Central memory CD8-positive, alpha-beta T cell (primary cell): ENCODE measurements at places on chromosomes 5 and 9.

GRCh38 chr5:84550222-84550621 lies 165.5 kb upstream of the EDIL3 start:
- DNase-seq, result no peak
- no peak overlapping the region for H3K4me3 ChIP-seq
- no peak overlapping the region for H3K27ac ChIP-seq
- no peaks in the 10 kb centered on the region for H3K4me1 ChIP-seq
- H3K27me3 ChIP-seq, result no peaks in the 10 kb centered on the region

DNA sequence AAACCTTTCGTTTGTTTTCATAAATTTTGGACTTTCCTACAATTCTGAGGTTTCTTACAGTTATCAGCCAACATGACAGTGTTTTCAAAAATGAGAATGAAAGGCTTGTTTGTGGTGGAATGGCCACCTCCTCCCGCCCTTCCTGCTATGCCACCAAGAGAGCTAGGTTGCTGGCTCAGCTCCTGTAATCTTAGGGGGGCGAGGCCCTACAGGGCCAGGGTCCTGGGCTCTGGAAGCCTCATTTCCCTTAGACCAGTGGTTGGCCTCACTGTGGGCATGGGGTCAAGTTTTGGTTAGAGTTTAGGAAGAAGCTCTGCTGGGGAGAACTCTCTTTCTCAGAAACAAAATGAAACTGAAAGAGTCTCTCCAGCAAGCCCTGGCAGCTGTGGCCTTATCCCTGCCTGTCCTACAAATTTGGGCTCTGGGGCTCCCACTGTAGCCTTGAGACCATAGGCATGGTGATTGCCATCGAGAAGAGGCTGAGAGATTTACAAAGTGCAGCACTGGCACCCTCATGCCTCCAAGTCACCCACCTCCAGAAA lies 66.2 kb downstream of the IRX1 start:
- H3K36me3 ChIP-seq, result peaks cover 1% of the 10 kb centered on the region
- H3K27ac ChIP-seq, result no peak overlapping the region
- H3K4me1 ChIP-seq, result no peaks in the 10 kb centered on the region
- H3K27me3 ChIP-seq, result no peaks in the 10 kb centered on the region
- no peak for DNase-seq

- no peak for DNase-seq
- H3K27me3 ChIP-seq, result no peaks in the 10 kb centered on the region
- H3K4me3 ChIP-seq, result no peak overlapping the region
- peaks cover 26% of the 10 kb centered on the region for H3K36me3 ChIP-seq
- no peak overlapping the region for H3K27ac ChIP-seq
- H3K4me1 ChIP-seq, result peaks cover 24% of the 10 kb centered on the region
Observed at GRCh38 chr5:76576996-76577395, 46.2 kb downstream of the F2RL2 start.

DNA sequence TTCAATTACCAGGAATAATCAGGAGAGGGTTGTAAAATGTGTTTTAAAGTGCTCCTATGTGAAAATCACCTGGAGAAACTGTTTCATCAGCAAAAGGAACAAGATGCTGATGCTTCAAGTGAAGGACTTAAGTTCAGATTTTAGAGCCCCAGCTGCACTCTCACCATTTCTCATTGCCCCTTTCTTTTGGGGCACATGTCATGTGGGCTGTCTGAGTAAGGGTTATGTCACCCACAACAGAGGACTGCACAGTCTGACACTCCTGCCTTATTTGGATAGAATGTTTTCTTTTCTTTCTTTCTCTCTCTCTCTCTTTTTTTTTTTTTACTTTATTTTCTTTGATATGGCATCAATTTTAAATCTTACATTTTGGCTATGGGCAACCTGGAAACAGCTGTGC lies 204.1 kb upstream of the EFNA5 start:
- no peaks in the 10 kb centered on the region for H3K27me3 ChIP-seq
- H3K4me3 ChIP-seq, result no peak overlapping the region
- H3K27ac ChIP-seq, result no peak overlapping the region
- no peak for DNase-seq
- H3K36me3 ChIP-seq, result peaks cover 3% of the 10 kb centered on the region

- peaks cover 52% of the 10 kb centered on the region for H3K4me1 ChIP-seq
- H3K27ac ChIP-seq, result no peak overlapping the region
- no peak overlapping the region for H3K4me3 ChIP-seq
- H3K27me3 ChIP-seq, result no peaks in the 10 kb centered on the region
- DNase-seq, result no peak
Observed at GRCh38 chr5:109396965-109397364, 12.8 kb downstream of the PJA2 start.

GRCh38 chr5:68891718-68892117 lies 202.1 kb upstream of the SLC30A5 start:
- peaks cover 2% of the 10 kb centered on the region for H3K36me3 ChIP-seq
- DNase-seq, result no peak
- H3K4me3 ChIP-seq, result no peak overlapping the region
- H3K27me3 ChIP-seq, result no peaks in the 10 kb centered on the region

DNA sequence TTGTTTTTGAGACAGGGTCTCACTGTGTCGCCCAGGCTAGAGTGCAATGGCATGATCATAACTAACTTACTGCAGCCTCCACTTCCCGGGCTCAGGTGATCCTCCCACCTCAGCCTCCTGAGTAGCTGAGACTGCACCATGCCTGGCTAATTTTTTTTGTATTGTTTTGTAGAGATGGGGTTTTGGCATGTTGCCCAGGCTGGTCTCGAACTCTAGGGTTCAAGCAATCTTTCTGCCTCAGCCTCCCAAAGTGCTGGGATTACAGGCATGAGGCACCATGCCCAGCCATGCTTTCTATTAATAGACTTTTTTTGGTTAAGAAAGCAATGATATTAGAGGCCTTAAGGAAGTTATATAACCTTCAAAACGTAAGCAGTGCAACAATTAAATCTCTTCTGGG lies 23.3 kb downstream of the CLTA start:
- H3K4me1 ChIP-seq, result peaks cover 41% of the 10 kb centered on the region
- no peak overlapping the region for H3K27ac ChIP-seq
- peaks cover 46% of the 10 kb centered on the region for H3K36me3 ChIP-seq
- H3K27me3 ChIP-seq, result no peaks in the 10 kb centered on the region

DNA sequence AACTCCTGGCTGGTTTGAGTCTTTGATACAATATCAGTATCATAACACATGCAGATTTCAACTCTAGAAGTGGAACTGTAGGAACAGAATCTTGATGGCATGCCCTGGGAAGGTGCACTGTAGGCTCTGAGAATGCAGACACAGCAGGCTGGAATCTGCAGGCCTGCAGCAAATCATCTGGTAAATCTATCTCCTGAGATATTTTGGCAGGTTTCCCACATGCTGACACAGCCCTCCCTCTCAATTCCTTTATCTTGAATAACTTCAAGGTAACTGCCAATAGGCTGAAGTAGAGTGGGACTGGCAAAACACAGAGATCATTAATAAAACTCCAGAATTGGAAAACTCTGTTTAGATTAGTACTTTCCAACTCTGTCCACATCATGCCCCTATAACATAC lies 177.8 kb upstream of the PCSK5 start:
- no peak overlapping the region for H3K27ac ChIP-seq
- H3K4me3 ChIP-seq, result no peak overlapping the region
- no peaks in the 10 kb centered on the region for H3K36me3 ChIP-seq
- DNase-seq, result no peak
- H3K27me3 ChIP-seq, result no peaks in the 10 kb centered on the region

DNA sequence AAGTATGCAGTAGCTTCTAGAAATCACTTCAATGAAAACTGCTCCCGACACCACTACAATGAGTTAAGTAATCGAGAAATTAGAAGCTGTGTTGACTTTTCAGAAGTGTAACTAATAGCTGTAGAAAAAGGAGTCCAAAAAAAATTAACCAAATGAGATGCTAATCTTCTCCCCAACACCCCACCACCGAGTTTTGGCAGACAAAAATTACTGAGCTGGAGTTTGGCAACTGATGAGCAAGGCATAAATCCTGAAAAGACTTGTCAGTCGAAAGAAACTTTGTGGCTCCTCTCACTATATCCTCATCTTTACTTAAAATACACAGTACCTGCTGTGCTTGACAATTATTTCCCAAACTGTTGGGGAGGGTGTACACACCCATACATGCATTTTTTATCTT lies 191.9 kb downstream of the EBF1 start:
- H3K4me1 ChIP-seq, result no peaks in the 10 kb centered on the region
- H3K27ac ChIP-seq, result no peak overlapping the region
- no peak for DNase-seq
- H3K27me3 ChIP-seq, result peaks cover 69% of the 10 kb centered on the region
- no peaks in the 10 kb centered on the region for H3K36me3 ChIP-seq

DNA sequence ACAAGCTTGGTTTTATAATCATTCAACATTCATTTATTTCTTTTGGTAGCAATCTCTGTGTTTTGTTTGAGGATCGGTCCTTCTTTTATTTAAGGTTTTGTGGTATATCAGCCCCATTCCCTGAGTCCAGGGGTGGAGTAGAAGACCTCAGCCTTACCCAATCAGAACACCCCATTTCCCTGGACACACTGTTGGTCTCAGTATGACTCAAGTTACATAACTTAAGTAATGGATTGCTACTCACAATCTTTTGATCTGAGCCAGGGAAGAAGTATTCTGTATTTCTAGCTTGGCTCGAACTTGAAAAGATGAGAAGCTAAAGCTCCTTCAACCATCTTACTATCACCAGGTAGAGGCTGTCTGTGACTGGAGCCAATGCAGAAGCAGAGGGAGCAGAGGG lies 175.2 kb upstream of the HAPLN1 start:
- no peaks in the 10 kb centered on the region for H3K27me3 ChIP-seq
- no peaks in the 10 kb centered on the region for H3K36me3 ChIP-seq
- H3K27ac ChIP-seq, result no peak overlapping the region
- H3K4me3 ChIP-seq, result no peak overlapping the region
- no peaks in the 10 kb centered on the region for H3K4me1 ChIP-seq

DNA sequence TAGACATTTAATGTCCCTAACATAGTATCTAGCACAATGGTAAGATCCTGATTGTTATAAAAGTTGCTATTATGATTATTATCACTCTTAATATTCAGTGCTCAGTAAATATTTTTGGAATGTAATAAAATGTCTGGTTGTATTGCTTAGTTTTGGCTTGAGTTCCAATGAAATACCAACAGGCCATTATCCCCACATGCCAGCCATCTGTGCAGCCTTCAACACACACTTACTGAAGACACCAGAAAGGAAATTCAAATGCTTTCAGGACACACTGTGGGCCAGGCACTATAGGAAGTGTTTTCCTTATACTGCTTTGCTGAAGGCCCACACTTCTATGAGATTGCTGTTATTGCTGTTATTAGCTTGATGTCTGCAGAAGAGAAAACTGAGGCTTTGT lies 157.5 kb downstream of the TRIM32 start:
- H3K36me3 ChIP-seq, result no peaks in the 10 kb centered on the region
- no peaks in the 10 kb centered on the region for H3K27me3 ChIP-seq
- DNase-seq, result no peak
- no peak overlapping the region for H3K4me3 ChIP-seq
- no peaks in the 10 kb centered on the region for H3K4me1 ChIP-seq
- no peak overlapping the region for H3K27ac ChIP-seq

DNA sequence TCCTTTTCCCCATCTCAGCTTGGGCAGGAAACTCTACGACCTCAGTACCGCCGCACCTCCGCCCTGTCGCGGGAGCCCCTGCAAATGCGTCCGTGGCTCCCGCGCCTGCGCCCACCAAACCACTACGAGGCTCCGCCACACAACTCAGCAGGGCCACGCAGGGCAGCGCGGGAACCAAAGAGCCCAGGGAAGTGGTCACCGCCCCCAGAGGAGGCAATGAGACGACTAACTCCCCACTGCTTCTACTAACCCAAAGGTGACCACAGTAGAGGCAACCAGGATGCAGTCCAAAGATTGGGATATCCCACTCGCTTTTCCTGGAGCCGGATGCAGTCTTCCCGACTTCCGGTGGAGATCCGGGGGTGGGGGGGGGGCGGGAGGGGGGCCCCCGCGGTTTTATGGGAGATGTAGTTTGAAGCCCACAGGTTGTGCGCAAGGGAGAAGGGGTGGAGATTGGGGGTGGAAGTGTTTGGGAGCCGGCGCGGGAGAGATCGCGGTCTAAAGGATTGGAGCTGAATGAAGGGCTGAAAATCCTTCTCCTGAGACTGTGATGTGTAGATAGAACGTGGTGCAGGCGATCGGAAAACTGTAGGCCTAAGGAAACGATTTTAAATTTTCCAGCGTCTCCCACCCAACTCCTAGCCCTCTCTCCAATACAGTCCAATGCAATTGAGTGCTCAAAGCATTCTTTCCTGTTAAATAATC lies at the start of gene NUDT12:
Gene NUDT12 (minus strand): TSS at position 337 of the 705 bp plus-strand sequence. CDS start 2,541 bp downstream, outside the sequence.
- no peak within 1 kb of the TSS for H3K27ac ChIP-seq
- peaks cover 9% of the 10 kb centered on the region for H3K4me1 ChIP-seq
- no peak for DNase-seq
- H3K27me3 ChIP-seq, result peaks cover 9% of the 10 kb centered on the region
- peak within 1 kb of the TSS; percentile 73 for H3K4me3 ChIP-seq
- no peaks in the 10 kb centered on the region for H3K36me3 ChIP-seq

- peak overlapping the region; percentile 68 for H3K27ac ChIP-seq
- no peak overlapping the region for H3K4me3 ChIP-seq
- H3K27me3 ChIP-seq, result no peaks in the 10 kb centered on the region
- no peak for DNase-seq
- peaks cover 59% of the 10 kb centered on the region for H3K36me3 ChIP-seq
- H3K4me1 ChIP-seq, result peaks cover 38% of the 10 kb centered on the region
Observed at GRCh38 chr5:10254686-10255085, 4.6 kb downstream of the CCT5 start.

DNA sequence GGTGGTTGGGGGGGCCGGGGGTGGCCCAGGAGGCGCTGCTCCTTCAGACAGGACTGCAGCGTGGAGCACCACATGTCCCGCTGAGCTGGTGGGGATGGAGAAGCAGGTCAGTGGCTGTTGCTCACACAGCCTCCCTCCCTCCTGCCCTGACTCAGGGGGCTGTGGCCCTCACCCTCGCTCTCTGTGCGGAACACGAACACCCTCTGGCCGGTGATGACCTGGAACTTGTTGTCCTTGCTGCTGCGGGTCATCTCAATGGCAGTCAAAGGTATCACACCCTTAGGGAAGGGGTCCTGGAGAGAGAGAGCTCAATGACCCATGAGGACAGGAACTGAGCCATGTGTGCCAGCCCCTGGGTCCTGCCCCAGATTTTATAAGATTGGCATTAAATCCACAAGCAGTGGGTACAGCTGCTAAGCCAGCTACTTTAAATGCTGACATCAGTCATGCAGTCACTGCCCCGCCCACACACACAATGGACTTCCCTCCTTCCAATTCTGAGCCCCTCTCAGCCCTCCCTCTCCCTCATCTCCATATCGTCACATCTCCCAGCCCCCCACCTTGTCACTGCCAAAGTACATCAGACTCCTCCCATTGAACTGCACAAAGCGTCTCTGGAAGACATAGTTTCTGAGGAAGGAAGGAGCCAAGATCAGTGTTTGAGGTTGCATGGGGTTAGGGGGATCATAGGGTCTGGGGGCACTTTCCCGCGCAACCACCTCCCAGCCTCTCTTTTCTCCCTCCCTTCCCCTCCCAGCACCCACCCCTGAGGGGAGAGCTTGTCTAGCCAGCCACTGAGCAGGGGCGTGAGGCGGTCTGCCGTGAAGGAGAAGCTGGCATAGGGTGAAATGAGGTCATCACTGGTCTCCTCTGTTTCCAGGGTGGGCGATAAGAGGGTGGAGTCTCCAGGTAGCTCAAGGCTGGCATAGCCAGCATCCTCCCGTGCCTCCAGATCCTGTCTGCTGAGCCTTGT lies 8.9 kb downstream of the ARAP3 start:
- no peak overlapping the region for H3K4me3 ChIP-seq
- DNase-seq, result no peak
- no peaks in the 10 kb centered on the region for H3K27me3 ChIP-seq
- no peak overlapping the region for H3K27ac ChIP-seq
